DMS79 (cell line): ENCODE measurements at places on chromosomes 5 and 9.

DNA sequence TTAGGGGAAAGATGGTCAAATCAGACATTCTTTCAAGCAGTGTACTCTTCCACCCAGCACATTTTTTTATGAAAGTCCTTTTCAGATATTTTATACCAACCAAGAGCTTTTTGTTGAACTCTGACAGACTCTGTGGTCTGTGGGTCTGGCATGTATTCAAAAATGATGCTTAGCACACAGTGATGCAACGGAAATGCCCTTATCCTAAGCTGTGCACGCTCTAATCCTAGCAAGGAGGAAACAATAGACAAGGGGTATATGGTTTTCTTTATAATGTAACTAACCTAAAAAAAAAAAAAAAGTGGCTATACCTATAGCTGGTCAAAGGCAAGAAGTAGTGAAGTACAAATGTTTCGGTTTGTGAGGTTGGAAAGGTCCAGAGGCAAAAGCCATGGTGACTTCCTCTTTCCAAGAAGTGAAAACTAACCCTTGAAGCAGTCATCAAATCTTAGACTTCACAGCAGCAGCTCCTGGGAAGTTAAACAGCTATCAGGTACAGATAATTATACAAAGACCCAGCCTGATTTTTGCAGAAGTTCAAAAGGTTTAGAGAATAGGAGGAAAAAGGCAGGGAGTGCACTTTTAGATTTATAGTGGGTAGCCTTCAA lies 82.5 kb downstream of the SEMA6A start:
- DNase-seq: no peak

DNA sequence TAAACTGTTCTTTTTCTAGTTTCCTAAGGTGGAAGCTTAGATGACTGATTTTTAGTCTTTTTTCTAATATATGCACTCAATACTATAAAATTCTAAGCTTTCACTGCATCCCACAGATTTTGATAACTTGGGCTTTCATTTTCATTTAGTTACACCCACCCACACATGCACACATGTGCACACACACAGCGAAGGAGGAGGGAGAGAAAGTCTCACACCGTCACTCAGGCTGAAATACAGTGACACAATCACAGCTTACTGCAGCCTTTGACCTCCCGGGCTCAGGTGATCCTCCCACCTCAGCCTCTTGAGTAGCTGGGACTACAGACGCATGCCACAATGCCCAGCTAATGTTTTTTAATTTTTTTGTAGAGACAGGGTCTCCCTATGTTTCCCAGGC lies 96.5 kb downstream of the SMIM23 start:
- no peak for DNase-seq

DNA sequence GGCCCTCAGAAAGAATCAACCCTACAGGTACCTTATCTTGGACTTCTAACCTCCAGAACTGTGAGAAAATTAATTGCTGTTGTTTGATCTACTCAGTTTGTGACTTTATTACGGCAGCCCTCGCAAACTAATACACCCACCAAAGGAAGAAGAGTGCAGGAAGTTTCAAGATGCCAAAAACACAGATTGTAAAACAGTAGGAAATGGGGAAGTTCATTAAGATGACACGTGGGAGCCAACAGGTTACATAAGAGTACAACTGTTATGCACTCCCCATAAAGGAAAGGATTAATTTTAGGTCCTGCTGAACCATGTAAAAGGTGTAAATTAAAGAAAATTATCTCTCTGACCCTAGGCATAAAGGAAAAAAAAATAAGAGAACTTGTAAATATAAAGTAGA lies 294.3 kb downstream of the EPB41L4A start:
- DNase-seq: no peak

DNA sequence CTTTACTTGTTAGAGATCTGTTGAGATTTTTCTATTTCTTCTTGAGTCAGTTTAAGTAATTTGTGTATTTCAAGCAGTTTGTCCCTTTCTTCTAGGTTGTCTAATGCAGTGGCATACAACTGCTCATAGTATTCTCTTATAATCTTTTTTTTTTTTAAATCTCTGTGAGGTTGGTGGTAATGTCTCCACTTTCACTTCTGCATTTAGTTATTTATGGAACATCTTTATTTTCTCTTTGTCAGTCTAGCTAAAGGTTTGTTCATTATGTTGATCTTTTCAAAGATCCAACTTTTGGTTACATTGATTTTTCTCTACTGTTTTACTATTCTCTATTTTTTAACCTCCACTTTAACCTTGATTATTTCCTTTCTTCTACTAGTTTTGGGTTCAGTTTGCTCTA lies 13.8 kb downstream of the FOXE1 start:
- DNase-seq: no peak

GRCh38 chr5:15844253-15844652 lies 335.3 kb downstream of the MARCHF11 start:
- DNase-seq: no peak
